ENCODE measurements at places on chromosomes 11 and 22.

DNA sequence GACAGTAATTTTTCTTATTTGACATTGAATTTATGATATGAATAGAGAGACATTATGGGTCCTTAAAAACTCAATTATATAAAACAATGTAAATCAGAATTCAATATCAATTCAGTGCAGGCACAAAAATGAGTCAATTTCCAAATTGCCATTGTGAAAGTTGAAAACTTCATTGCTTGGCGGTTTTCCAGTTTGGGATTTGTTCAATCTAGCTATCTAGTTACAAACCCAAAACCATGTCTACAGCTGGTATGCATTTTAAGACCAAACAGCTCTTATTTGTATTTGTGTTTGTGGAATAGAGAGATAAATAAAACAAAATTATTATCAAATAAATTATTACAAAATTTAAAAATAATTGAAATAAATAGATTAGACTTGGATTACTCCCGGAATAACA is 1206.6 kb upstream of the RAG2 start:
- DNase-seq = no peak

GRCh38 chr11:69655479-69656428 is 14.8 kb downstream of the CCND1 start:
- DNase-seq = no peak

- no peak for DNase-seq
Measured at GRCh38 chr11:109184376-109184775, 237.6 kb upstream of the C11orf87 start.

DNA sequence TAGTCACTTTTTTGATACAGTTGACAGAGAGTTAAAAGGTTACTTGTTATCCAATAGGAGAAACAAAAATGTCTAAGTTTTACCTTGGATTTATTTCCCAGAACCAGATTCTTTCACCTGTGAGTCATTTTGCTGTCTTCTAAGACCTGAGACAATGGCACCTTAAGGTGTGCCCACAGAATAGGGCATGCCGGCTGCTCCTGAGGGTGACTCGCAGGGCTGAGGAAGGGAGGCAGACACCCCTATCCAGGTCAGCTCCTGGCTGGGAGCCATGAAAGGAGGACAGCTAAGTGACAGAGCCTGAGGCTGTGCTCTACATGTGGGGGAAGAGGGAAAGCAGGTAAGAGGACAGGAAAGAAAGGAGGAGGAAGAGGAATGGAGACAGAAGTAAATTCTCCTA is 67.8 kb downstream of the RASSF10 start:
- DNase-seq = no peak

DNA sequence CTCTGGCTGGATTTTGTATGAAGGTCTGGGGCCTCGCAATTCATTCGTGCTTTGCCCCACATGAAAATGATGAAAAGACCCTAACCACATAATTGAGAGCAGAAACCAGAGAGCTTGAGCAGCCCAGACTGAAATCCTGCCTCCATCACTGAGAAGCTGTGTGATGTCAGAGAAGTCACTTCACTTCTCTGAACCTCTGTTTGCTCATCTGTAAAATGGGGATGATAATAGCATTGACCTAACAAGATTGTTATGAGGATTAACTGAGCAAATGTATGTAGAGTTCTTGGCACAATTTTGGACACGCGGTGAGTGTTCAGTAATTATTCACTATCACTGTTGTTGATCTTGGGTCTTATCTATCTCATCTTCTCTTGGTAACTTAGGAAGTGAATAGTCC is 56.2 kb upstream of the ASPHD2 start:
- DNase-seq = no peak

DNA sequence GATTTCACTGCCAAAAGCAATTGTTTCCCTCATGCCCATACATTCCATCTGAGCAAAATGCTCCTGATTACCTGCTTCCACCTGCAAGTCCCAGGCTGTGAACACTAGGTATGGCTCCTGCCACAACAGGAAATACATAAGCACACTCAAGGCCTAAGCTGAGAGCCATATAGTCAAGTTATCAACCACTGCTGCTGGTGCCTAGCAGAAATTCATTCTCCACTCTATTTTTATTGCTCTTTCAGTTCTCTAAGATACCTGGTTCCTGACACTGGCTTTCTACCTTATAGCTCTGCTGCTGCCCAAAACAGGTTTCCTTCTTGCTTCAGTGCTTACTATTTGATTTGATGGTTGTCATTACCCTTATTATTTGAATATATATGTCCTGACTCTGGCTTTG is 31.6 kb downstream of the SLC36A4 start:
- no peak for DNase-seq

DNA sequence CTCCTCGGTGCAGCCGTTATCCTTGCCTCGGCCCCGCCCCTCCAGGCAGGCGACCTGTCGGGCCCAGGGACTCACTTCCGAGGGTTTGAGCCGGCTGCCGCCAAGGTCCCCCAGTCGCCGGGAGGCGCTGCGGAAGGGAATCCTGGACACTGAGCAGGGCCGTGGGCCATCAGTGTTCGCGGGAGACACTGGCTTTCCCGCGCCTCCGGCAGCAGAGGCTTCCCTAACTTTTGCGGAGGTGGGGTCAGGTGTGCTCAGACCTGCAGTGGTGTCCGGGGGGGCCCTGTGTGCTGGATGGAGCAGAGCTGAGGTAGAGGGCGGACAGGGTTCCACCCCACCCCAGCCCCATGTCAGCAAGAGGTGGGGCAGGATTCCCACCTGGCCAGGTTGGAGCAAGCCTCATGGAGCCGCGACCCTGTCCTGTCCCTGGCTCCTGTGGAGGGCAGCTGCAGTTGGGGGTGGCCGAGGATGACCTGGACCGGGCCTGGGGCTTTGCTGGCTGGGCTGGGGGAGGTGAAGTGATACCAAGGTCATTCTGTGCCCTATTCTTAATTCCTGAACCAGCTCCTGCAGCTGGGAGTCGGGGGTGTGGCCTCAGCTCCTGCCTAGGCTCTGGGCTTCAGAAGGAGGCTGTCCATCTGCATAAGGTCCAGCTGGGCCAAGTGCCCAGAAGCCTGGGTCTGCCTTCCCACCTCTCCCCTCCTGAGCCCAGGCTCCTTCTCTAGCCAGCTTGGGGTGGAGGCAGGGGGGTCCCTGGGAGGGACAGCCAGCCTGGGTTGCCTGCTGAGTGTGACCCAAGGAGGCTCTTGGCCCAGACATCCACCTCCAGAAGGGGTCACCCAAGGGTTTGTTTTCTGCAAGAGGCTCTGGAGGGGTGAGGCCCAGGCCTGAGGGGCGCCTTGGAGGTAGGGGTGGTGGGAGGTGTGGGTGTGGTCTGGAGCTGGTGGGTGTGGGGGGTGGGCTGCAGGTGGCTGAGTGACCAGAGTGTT is 8.4 kb downstream of the TSPAN4 start:
- no peak for DNase-seq

- no peak for DNase-seq
Measured at GRCh38 chr22:19603767-19604166, 79.6 kb upstream of the CLDN5 start.

- no peak for DNase-seq
Measured at GRCh38 chr22:38080850-38081635, 2.9 kb downstream of the SLC16A8 start.

GRCh38 chr11:104370478-104370877 is 206.5 kb upstream of the PDGFD start:
- no peak for DNase-seq

DNA sequence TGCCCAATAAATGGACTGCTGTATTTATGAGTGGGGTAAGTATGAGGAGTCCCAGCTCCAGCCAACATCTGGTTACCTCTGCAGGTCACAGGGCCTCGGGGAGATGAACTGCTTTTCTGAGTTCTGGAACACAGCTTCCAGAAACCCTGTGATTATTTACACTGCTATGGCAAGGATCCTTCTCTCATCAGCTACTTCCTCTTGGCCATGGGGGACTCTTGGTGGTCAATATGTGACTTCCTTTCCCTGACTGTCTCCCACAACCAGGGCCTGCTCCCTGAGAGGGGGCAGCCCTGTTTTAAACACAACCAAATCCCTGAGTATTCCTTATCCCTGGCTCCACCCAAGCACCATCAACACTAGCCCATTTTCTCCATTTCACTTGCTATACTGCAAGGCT is 10.0 kb downstream of the RHOG start:
- no peak for DNase-seq

- no peak for DNase-seq
Measured at GRCh38 chr11:3969613-3970012, 114.1 kb downstream of the STIM1 start.

- DNase-seq = no peak
Measured at GRCh38 chr22:32905400-32905799, 103.9 kb downstream of the TIMP3 start.

DNA sequence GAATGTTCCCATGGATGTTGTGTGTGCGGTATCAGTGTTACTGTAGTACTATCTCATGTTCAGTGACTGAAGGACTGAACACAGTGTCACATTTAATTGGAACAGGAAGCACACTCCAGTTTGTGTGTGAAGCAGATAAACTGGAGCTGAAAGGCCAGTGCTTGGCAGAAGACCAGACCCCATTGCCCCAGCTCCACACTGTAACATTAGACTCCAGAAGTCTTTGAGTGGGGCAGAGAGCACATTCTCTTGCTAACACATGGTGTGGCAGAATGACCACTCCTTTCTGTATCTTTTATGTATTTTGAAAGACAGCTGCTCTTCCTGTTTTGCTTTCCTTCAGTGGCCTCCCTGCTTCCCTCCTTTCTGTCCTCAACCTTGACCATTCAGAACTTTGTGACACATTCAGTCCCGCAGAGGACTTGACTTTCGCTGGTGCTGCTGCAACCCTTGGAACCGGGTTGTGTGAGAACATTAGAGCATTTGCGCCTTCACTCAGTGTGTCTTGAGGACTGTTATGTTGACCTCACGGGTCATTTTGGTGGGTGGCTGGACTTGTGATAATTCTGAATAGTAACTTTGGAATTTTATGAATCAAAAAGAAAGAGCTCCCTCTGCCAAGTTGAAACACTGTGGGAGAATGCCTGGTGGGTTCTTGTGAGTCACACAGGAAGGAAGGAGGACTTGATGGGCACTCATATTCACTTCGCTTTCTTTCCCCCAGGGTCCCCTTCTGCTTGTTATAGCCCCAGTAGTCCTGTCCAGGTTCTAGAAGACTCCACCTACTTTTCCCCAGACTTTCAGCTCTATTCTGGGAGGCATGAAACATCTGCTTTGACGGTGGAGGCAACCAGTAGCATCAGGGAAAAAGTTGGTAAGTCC is 26.4 kb downstream of the AMOTL1 start:
- no peak for DNase-seq

Data from left renal pelvis (tissue), 4 donors.